Activated CD4-positive, alpha-beta T cell treated with anti-CD3 and anti-CD28 coated beads, Interleukin-2, amount 10 ng/mL, durations not matched to agents 7 days and 5 days (primary cell): ENCODE measurements at places on chromosomes 1 and 21.
A peak's percentile ranks its signal among the peaks of the same experiment; 100 is the strongest.

DNA sequence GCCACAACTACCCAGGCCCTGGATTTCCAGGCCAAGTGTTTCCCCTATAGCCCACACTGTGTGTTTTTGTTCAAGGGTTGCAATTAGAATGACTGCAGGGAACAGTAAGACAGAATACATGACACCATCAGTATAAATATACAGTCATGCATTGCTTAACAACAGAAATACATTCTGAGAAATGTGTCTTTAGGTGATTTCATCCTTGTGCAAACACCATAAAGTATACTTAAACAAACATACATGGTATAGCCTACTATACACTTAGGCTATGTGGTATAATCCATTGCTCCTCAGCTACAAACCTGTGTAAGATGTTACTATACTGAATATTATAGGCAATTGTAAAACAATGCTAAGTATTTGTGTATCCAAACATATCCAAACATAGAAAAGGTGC lies 7.5 kb upstream of the SLC44A5 start:
- peaks cover 54% of the 10 kb centered on the region for H3K27me3 ChIP-seq
- H3K27ac ChIP-seq, result no peak overlapping the region
- no peak for DNase-seq

DNA sequence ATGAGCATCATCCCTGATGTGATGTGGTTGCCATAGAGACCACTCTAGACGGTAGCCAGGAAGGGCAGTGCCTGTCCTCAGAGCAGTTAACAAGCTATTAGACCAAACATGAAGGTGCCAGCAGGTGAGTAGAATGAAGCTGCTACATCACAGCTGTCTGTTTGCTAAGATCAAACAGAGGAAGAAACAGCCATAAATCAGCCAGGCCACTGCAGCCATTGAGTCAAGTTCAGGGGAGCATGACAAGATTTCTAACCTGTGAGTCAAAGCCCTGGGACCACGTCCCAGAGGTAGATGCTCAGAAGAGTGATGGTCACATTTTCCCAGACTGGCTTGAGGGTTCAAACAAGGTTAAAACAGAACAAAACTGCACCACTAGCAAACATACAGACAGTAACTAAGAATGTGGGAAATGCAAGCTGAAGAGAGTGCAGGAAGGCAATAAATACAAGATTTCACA lies 450.6 kb upstream of the DAB1 start:
- no peak for DNase-seq
- no peak overlapping the region for H3K4me3 ChIP-seq
- no peak overlapping the region for H3K27ac ChIP-seq
- H3K27me3 ChIP-seq, result no peaks in the 10 kb centered on the region
- no peaks in the 10 kb centered on the region for H3K4me1 ChIP-seq

GRCh38 chr1:208248307-208248801 lies 4.2 kb upstream of the PLXNA2 start:
- H3K36me3 ChIP-seq, result no peaks in the 10 kb centered on the region
- DNase-seq, result no peak
- peaks cover 21% of the 10 kb centered on the region for H3K27me3 ChIP-seq
- H3K4me1 ChIP-seq, result peaks cover 11% of the 10 kb centered on the region

- no peak overlapping the region for H3K4me3 ChIP-seq
- H3K27me3 ChIP-seq, result no peaks in the 10 kb centered on the region
- DNase-seq, result no peak
- no peaks in the 10 kb centered on the region for H3K4me1 ChIP-seq
- peaks cover 48% of the 10 kb centered on the region for H3K36me3 ChIP-seq
- H3K27ac ChIP-seq, result no peak overlapping the region
Measured at GRCh38 chr1:110049801-110050601, 15.6 kb downstream of the STRIP1 start.

GRCh38 chr1:41537788-41538351 lies 53.4 kb upstream of the EDN2 start:
- H3K4me3 ChIP-seq, result no peak overlapping the region
- peaks cover 2% of the 10 kb centered on the region for H3K36me3 ChIP-seq
- no peak for DNase-seq

- H3K27me3 ChIP-seq, result no peaks in the 10 kb centered on the region
- DNase-seq, result no peak
- H3K4me1 ChIP-seq, result no peaks in the 10 kb centered on the region
- no peak overlapping the region for H3K4me3 ChIP-seq
Measured at GRCh38 chr1:103911450-103911849, 161.8 kb downstream of the AMY1C start.

- DNase-seq, result no peak
- peaks cover 42% of the 10 kb centered on the region for H3K36me3 ChIP-seq
- peaks cover 67% of the 10 kb centered on the region for H3K4me1 ChIP-seq
- H3K27me3 ChIP-seq, result no peaks in the 10 kb centered on the region
- H3K4me3 ChIP-seq, result peak overlapping the region; percentile 94
- peak overlapping the region; percentile 76 for H3K27ac ChIP-seq
Measured at GRCh38 chr1:211828584-211829342, 1.8 kb downstream of the LPGAT1 start.

DNA sequence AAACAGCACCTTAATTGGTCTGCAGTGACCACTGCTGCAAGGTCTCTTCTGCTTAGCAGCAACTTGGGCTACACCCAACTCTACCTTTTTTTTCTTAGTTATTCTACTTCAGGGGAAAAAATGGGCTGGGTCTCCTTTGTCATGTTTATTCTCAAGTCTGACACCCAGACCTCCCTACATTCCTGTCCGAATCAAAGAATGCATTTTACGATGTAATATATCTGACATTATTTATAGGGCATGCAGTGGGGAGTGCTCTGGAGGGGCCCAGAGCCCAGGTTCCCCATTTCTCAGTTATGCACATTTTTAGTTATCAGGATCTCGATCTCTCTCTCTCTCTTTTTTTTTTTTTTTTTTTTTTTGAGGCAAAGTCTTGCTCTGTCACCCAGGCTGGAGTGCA lies 50.5 kb downstream of the OPTC start:
- H3K27me3 ChIP-seq, result no peaks in the 10 kb centered on the region
- H3K27ac ChIP-seq, result no peak overlapping the region
- no peak overlapping the region for H3K4me3 ChIP-seq
- no peak for DNase-seq
- peaks cover 2% of the 10 kb centered on the region for H3K4me1 ChIP-seq
- H3K36me3 ChIP-seq, result no peaks in the 10 kb centered on the region

GRCh38 chr1:106465666-106466065 lies 590.8 kb upstream of the PRMT6 start:
- H3K27me3 ChIP-seq, result no peaks in the 10 kb centered on the region
- no peak overlapping the region for H3K27ac ChIP-seq
- no peak overlapping the region for H3K4me3 ChIP-seq
- DNase-seq, result no peak
- no peaks in the 10 kb centered on the region for H3K36me3 ChIP-seq

- H3K4me1 ChIP-seq, result peaks cover 17% of the 10 kb centered on the region
- no peak for DNase-seq
- H3K27me3 ChIP-seq, result peaks cover 71% of the 10 kb centered on the region
- no peak overlapping the region for H3K4me3 ChIP-seq
- no peaks in the 10 kb centered on the region for H3K36me3 ChIP-seq
Measured at GRCh38 chr1:184033711-184034167, 3.8 kb downstream of the COLGALT2 start.

GRCh38 chr1:21434394-21434793 lies 5.5 kb upstream of the NBPF3 start:
- H3K27me3 ChIP-seq, result peaks cover 5% of the 10 kb centered on the region
- DNase-seq, result no peak
- H3K36me3 ChIP-seq, result no peaks in the 10 kb centered on the region
- H3K4me3 ChIP-seq, result no peak overlapping the region
- peaks cover 6% of the 10 kb centered on the region for H3K4me1 ChIP-seq

GRCh38 chr1:15954316-15954715 lies 21.6 kb downstream of the ZBTB17 start:
- DNase-seq, result no peak
- no peak overlapping the region for H3K4me3 ChIP-seq
- H3K27ac ChIP-seq, result no peak overlapping the region
- H3K27me3 ChIP-seq, result no peaks in the 10 kb centered on the region
- H3K36me3 ChIP-seq, result peaks cover 15% of the 10 kb centered on the region

GRCh38 chr1:35030756-35031446 lies 844 bp downstream of the ZMYM6 start:
- H3K36me3 ChIP-seq, result peaks cover 33% of the 10 kb centered on the region
- H3K27me3 ChIP-seq, result no peaks in the 10 kb centered on the region
- H3K27ac ChIP-seq, result peak overlapping the region; percentile 94
- peak overlapping the region; percentile 96 for H3K4me3 ChIP-seq
- DNase-seq, result peak; percentile 36

GRCh38 chr1:154791292-154792166 lies 78.6 kb downstream of the KCNN3 start:
- peak overlapping the region; percentile 10 for H3K4me3 ChIP-seq
- peaks cover 5% of the 10 kb centered on the region for H3K27me3 ChIP-seq
- no peaks in the 10 kb centered on the region for H3K36me3 ChIP-seq
- peak; percentile 92 for DNase-seq
- H3K27ac ChIP-seq, result peak overlapping the region; percentile 82

DNA sequence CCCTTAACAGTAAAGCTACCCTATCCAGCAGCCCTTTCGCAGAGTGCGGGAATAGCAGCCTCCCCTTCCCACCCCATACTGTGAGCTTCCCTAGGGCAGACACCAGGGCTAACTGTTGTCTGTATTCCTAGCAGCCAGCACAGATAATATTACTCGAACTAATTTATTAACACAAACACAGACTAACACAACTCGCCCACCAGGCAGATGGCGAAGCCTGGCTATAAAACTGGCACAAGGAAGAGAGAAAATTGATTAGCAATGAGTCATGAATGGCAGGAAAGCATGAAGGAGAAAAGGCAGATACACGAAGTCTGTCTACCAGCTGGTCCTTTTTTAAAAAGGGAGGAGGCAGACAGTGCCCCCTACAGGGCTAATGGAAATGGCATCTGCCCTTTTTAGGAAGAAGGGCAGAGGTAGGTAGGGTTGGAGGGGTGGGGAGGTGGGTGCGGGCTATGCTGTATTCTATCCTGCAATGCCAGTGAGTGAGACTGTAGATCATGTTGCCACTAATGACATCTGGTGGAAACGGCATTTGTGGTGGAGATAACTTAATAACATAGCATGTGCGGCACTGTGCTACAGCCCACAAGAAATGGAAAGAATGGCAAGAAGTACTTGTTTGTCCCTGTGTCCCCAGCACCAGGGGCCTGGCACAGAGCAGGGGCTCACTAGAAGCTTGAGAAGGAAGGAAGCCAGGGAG lies 30.6 kb upstream of the CTPS1 start:
- peak; percentile 72 for DNase-seq
- peaks cover 14% of the 10 kb centered on the region for H3K27me3 ChIP-seq
- H3K36me3 ChIP-seq, result no peaks in the 10 kb centered on the region
- no peak overlapping the region for H3K27ac ChIP-seq
- H3K4me3 ChIP-seq, result no peak overlapping the region

DNA sequence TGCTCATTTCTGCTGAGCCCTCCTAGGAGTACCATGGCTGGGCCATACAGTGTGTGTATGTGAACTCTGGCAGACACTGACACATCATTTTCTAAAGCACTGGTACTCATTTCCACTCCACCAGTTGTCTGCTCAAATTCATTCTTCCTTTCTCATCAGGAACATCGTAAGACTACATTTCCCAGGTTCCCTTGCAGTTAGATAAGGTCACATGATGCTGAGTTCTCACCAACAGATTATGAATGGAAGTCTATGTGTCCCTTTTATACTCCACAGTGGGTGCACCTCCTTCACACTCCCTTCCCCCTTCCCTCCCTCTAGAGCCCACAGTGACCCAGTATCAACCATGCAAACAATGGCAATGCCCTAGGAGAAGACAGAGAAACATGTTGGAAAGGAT lies 38.3 kb upstream of the PAX7 start:
- H3K27me3 ChIP-seq, result peaks cover 19% of the 10 kb centered on the region
- H3K36me3 ChIP-seq, result no peaks in the 10 kb centered on the region
- DNase-seq, result no peak
- H3K4me3 ChIP-seq, result no peak overlapping the region

DNA sequence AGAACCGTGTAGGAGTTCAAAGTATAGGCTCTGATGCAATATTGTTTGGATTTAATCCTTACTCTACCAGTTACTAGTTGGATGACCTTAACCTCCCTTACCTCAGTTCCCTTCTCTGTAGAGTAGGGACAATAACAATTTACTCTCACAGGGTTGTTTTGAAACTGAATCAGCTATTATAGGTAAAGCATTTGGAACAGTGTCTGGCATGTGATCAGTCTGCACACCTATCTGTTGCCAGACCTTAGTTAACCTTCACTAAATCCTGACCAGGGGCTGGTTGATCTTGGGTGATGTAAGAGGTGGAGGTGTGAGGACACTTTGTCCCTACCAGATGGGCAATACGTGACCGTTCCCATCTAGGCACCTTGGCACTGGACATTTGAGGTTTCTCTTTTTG lies 106.9 kb downstream of the DDX20 start:
- peaks cover 15% of the 10 kb centered on the region for H3K27me3 ChIP-seq
- no peak for DNase-seq
- no peak overlapping the region for H3K4me3 ChIP-seq
- no peaks in the 10 kb centered on the region for H3K36me3 ChIP-seq
- no peak overlapping the region for H3K27ac ChIP-seq

- no peak overlapping the region for H3K27ac ChIP-seq
- H3K4me3 ChIP-seq, result no peak overlapping the region
- H3K36me3 ChIP-seq, result no peaks in the 10 kb centered on the region
- H3K27me3 ChIP-seq, result peaks cover 7% of the 10 kb centered on the region
Measured at GRCh38 chr1:221343136-221343535, 398.8 kb downstream of the DUSP10 start.

DNA sequence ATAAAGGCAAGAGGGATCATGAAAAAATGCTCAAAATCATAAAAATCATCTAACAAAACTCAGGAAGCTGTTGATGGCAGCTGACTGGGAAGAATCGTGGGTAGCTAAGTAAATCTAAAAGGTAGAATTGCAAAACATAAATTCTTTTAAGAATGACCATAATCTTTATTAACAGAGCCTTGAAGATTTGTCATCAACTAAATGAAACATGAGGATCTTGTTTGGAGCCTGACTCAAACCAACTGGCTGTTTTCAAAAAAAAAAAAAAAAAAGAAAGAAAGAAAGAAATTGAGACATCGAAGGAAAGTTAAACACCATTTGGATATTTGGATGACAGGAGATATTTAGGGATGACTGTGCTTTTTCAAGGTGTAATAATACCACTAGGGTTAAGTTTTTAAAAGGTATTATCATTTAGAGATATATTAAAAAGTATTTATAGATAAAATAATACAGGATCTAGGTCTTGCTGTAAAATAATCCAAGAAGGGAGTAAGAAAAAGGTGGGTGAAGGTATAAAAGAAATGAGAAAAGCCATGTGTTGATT lies 48.6 kb downstream of the CD34 start:
- no peak for DNase-seq
- H3K27me3 ChIP-seq, result no peaks in the 10 kb centered on the region
- peak overlapping the region; percentile 20 for H3K4me3 ChIP-seq
